ENCODE measurements at places on chromosomes 3 and 15. TPM values are rescaled to one million over a fixed set of nuclear protein-coding genes. Genes with fewer than 3 reads are reported as not detected.

GRCh38 chr15:80404761-80405553 lies 775 bp downstream of the ARNT2 start:
- no peak for ATAC-seq

DNA sequence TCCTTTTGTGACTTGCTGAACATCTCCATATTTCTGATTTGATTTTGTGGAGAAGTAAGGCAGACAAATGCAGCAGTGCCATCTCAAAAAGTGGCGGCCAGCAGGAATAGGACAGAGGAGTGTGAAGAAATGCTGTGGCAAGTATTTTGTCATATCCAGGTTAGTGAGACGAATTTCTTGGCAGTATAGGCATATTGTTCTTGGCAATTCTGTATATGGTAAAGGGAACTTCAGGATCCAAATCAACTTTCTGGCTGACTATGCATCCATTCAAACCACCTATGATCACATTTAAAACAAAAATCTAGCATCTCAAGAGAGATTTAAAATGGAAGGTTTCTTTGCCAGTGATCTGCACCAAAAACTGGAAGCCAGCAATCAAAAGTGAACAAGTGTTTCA lies 228.0 kb downstream of the DTWD1 start:
- ATAC-seq, result no peak

DNA sequence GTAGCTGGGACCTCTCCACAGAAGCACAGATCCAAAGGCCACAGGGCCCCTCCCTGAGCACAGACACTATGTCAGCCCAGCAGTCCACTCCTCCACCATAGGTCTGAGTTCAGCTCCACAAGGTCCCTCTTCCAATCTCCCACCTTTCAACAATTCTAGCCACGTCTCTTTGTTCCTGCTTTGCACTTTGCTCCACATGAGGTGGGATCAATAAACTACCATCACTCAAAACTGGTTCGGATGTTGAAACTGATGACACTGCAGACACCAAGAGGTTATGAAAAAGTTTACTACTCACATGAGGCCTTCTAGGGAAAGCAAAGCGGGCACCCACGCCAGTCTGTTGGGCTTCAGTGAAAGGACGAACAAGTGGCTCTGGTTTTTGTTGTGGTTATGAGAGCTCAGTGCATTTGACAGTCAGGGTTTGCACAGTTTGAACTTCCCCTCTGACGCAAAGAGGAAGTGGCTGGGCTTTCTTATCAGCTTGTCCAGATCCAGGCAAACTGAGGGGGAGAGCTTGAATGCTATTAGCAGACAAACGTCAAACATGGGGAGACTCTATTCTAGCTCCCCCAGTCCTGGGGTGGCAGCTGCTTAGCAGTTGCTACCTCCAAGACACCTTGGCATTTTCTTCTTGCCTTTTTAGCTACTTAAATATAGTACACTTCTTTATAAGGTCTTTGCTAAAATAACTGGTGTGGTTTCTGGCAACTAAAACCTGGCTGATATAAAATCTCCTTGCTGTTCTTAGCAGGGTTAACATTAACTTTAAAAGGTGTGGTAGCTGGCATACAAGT lies 37.8 kb downstream of the ZNF445 start:
- ATAC-seq, result peak; percentile 69

The TGM5 gene
- 13.5 TPM for total RNA-seq

The HIGD2B gene
- not detected for total RNA-seq

The C3orf22 gene
- total RNA-seq, result not detected

- no peak for ATAC-seq
Observed at GRCh38 chr3:188280627-188281026, 126.7 kb downstream of the LPP start.

- ATAC-seq, result no peak
Observed at GRCh38 chr3:32480604-32481003, 22.0 kb downstream of the CMTM6 start.

- no peak for ATAC-seq
Observed at GRCh38 chr15:71282076-71282475, 166.8 kb downstream of the THSD4 start.

- peak; percentile 77 for ATAC-seq
Observed at GRCh38 chr3:87350367-87351199, 74.2 kb upstream of the POU1F1 start.

DNA sequence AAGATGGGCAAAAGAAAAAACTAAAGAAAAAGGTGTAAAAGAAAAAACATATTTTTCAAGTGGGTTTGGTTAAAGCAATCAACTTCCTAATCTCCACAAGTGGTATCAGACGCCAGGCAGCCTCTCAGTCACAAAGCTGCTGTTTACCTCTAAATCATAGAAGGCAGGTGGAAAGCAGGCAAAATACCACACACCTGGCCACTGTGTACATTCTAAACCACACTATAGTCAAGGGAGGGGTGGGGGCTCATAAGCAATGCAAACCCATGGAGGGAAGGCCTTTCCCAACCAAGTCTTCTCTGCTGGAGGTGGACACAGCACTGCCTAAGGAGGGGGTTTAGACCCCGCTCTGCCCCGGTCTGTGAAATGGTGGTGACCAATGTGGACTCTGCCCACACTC lies 50.4 kb downstream of the MCF2L2 start:
- no peak for ATAC-seq
